Stimulated activated CD8-positive, alpha-beta memory T cell treated with anti-CD3 and anti-CD28 coated beads, Interleukin-4, amount 100 ng/mL, for 1 hour (primary cell): ENCODE measurements at places on chromosomes 12 and 14.

GRCh38 chr14:84804468-84804867 lies 725.5 kb upstream of the FLRT2 start:
- no peak for DNase-seq

DNA sequence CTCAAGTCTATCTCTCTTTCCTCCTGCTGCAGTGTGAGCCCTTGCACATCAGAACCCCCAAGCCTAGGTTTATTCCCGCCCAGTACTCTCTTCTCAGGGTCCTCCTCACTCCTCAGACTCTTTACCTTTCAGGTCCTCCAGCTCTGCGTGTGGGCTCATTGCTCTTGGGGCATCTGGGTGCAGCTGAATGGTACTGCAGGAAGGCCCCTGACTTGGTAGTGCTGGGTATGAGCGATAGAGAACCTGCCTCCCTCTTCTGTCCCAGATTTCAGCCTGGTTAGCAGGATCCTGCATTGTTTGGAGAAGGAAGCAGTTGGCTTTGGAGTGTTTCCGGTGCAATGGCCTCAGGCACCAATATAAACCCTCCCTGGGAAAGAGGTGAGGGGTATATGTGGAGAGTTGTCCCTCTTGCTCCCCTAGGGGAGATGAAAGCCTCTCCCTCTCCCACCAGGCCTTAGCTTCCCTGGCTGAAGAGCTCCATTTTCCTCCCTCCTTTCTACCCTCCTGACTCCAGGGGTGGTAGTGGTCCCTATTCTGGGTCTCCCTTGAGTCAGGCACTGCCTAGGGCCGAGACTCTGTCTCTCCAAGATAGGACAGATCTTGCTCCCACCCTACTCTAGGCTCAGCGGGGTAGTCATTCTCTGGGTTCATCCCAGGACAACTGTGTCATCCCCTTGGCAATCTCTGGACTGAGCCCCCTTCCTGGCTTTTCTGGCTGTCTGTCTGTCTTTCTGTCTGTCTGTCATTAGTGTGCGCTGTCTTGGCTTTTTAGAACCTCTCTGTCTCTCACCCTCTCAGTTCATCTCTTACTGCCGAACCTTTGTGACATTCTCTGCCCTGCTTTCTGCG lies 3.8 kb downstream of the LRP1 start:
- DNase-seq: no peak

GRCh38 chr12:15698377-15698871 lies 90.8 kb downstream of the EPS8 start:
- no peak for DNase-seq

DNA sequence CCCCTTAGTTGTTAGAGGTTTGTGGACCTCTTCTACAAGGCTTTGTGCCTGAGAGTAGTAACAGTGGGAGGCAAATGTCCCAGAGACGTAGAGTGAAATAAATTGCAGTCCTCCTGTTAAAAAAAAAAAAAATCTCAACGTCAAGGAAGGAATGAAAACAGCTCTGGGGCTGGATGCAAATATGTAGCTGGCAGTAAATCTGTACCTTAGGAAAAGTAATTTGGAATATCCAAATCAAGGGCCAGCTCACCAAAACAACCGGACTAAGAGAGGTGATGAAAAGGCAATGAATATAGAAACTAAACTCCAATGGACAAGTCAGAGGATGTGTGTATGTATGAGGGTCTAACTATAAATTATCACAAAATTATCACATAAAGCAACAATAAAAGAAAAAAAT lies 27.0 kb downstream of the SINHCAF start:
- DNase-seq: no peak
